ENCODE measurements at places on chromosomes 2 and 18.

GRCh38 chr2:20669562-20670314 lies 2.8 kb downstream of the GDF7 start:
- no peak for DNase-seq
- H3K4me1 ChIP-seq = no peaks in the 10 kb centered on the region
- H3K36me3 ChIP-seq = no peaks in the 10 kb centered on the region
- H3K4me3 ChIP-seq = no peak overlapping the region

DNA sequence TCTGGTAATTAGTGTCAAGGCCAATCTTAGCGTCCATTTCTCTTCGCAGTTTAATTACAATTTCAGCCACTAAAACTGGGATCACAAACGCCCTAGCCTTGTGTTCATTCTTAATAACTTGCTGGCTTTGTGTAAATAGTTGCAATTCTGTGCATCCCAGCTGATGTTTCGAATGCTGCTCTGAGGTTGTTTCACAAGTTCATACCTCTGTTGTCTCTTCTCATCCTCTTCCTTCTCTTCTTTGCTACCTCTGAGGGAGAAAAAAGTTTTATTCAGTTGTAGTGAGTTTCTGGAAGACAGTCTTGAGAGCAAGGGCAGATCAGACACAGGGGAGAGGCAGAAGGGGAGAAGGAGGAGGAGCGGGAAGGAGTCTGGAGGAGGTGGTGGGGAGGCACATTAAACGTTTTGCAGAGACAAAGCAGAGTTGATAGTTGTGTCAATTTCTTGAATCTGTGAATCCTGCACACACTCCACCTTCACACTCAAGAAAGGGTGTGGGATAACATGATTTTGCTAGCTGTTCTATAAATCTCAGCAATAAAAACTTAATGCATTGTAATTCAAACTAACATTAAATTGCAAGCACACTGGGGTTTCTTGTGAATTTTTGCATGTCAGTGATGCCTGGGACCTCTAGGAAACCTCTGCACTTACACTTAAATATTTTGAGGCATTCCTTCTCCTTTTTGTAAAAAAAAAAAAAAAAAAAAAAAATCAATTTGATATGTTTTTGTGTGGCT lies 6.8 kb downstream of the MEIS1 start:
- H3K27ac ChIP-seq = no peak overlapping the region
- peaks cover 66% of the 10 kb centered on the region for H3K27me3 ChIP-seq
- DNase-seq = no peak
- H3K4me3 ChIP-seq = no peak overlapping the region

DNA sequence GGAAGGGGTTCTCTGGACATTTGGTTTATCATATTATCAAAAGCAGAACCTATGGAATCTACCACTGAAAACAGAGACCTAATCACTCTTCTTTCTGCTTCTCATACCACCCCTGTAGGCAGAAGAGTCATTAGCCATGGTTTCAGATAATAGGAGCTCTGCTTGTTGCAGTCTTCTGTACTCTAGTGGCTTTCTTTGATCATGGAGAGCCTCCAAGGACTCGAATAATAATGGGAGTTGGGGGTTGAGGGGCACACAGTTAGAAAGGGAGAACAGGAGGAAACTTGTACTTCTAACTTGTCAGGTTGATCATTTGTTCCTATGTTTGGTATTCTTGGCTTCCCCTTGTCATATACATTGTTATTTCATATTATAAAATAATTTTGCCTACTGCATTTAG lies 52.3 kb upstream of the VWC2L start:
- no peak overlapping the region for H3K27ac ChIP-seq
- no peaks in the 10 kb centered on the region for H3K36me3 ChIP-seq
- no peak overlapping the region for H3K4me3 ChIP-seq
- DNase-seq = no peak
- H3K27me3 ChIP-seq = no peaks in the 10 kb centered on the region

DNA sequence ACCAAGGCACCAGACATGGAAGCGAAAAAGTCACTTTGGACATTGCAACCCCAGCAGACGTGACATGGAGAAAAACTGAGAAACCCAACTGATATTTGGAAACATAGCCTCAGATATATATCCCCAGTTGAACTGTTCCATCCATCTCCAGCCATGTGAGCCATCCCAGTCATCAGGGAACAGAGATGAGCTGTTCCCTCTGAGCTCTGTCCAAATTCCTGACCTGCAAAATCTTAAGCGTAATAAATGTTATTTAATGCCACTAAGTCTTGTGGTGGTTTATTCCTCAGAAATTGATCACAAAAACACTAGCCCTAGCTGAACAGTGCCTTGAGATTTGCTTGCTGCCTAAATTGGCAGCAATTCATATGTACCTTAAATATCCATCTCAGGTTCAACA lies 182.8 kb downstream of the NRP2 start:
- no peaks in the 10 kb centered on the region for H3K36me3 ChIP-seq
- H3K4me1 ChIP-seq = peaks cover 20% of the 10 kb centered on the region
- H3K27ac ChIP-seq = no peak overlapping the region
- no peak overlapping the region for H3K4me3 ChIP-seq
- DNase-seq = no peak

DNA sequence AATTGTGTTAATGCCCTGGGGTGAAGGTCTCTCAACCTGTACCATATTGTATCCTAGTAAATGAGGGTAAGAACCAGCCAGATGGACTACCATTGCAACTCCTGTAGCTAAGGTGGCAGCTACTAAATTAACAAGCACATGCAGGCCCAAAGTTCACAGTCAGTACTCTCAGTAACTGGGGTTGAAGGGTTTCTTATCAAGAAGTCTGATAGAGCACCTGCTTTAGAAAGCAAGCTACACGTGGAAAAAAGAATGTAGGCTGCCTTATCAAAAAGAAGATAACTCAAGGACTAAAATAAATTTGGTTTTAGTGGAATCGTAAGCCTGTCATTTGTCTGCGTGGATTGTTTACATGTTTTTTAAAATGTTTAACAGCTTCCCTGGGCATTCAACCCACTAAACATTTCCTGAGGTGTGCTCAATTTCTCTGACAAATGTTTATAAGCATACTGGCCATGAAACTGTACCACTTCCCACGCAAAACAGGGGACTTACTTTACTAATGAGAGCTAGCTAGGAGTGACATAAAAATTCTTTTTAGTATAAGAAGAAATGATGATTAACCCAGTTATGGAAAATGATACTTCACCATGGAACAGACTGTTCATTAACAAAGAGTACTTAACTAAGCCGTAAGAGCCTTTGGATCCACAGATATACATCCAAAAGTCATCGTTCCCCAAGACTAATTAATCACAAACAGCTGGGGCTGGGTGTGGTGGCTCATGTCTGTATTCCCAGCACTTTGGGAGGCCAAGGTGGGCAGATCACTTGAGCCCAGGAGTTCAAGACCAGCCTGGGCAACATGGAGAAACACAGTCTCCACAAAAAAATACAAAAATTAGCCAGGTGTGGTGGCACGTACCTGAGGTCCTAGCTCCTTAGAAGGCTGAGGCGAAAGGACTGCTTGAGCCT lies 36.5 kb downstream of the LPIN2 start:
- peaks cover 78% of the 10 kb centered on the region for H3K4me1 ChIP-seq
- peak overlapping the region; percentile 53 for H3K4me3 ChIP-seq
- H3K27me3 ChIP-seq = no peaks in the 10 kb centered on the region
- peak overlapping the region; percentile 85 for H3K27ac ChIP-seq
- peaks cover 60% of the 10 kb centered on the region for H3K36me3 ChIP-seq

DNA sequence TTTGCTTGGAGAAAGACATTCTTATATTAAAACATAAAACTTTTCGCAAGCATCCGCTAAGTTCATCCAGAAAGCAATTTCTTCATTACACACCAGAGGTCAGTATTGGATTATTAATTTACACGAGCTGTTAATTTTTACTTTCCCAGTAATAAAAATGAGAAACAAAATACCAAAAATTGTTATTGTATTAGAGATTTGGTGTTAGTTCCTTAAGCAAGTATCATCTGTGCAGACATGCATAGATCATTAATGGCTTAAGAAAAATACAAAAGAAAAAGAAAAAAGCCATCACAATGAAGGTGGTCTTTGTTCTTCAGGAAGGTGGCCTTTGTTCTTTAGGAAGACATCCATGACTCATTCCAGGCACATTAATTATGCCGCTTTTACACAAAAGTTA lies 53.6 kb upstream of the HNMT start:
- no peak for DNase-seq
- H3K27me3 ChIP-seq = no peaks in the 10 kb centered on the region
- no peak overlapping the region for H3K4me3 ChIP-seq
- no peaks in the 10 kb centered on the region for H3K4me1 ChIP-seq
- no peaks in the 10 kb centered on the region for H3K36me3 ChIP-seq

DNA sequence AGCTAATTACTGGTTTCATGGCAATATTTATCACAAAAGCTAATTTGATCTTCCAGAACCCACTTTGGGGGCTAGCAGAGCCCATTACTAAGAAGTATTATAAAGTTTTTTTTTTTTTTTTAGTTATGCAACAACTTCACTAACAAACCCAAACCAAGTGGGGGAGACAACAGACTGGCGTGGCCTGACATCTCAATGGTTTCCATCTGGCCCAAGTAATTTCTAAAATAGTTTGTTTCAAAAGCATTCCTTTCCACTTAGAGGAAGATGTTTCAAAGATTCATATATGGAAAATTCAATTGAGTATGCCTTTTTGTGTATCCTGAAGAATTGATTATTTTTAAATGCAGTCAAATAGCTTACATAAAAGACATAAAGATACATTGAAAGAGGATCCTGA lies 367.1 kb downstream of the HRH4 start:
- peaks cover 1% of the 10 kb centered on the region for H3K27me3 ChIP-seq
- no peaks in the 10 kb centered on the region for H3K4me1 ChIP-seq
- H3K36me3 ChIP-seq = no peaks in the 10 kb centered on the region
- no peak overlapping the region for H3K4me3 ChIP-seq
- H3K27ac ChIP-seq = no peak overlapping the region

GRCh38 chr2:29583104-29583503 lies 338.3 kb downstream of the ALK start:
- H3K27ac ChIP-seq = no peak overlapping the region
- H3K4me3 ChIP-seq = no peak overlapping the region
- peaks cover 5% of the 10 kb centered on the region for H3K27me3 ChIP-seq
- no peaks in the 10 kb centered on the region for H3K36me3 ChIP-seq
- no peak for DNase-seq
- no peaks in the 10 kb centered on the region for H3K4me1 ChIP-seq

DNA sequence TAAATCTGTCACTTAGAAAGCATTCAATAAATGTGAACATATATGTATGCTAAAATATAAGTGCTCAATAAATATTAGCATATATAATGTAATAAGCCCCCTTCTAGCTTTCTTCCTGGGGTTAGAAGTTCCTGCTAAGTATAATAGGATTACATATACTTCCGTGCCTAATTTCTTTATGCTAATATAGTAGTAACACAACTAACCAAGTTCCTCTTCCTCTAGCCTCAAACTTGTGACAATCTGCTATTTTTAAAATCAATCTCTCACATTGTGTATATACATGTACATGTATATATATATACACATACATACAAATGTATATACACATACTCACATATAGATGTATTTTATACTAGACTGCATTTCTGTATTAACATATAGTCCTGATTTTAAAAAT lies 32.2 kb downstream of the TLK1 start:
- no peaks in the 10 kb centered on the region for H3K36me3 ChIP-seq
- H3K27me3 ChIP-seq = no peaks in the 10 kb centered on the region
- DNase-seq = no peak
- H3K4me3 ChIP-seq = no peak overlapping the region
- H3K4me1 ChIP-seq = peaks cover 9% of the 10 kb centered on the region

DNA sequence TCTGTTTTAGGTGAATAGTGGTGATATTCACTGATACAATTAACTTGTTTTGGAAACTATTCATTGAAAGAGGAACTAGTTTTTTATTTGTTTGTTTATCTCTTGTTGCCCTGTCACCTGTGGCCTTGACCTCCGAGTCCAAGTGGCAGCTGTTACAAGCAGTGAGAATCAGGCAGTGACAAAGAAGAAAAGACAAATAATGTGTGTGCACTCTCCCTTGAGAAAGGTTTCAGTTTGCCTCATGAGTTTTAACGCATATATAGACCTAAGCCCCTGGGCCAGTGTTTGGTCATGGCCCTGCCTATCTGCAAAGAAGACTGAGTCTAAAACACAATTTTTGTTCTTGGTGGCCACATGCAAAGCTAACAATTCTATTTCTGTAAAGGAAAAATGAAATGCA lies 15.3 kb downstream of the KYNU start:
- H3K27me3 ChIP-seq = no peaks in the 10 kb centered on the region
- no peaks in the 10 kb centered on the region for H3K36me3 ChIP-seq
- H3K4me1 ChIP-seq = no peaks in the 10 kb centered on the region
- no peak for DNase-seq

- H3K36me3 ChIP-seq = no peaks in the 10 kb centered on the region
- H3K4me3 ChIP-seq = no peak overlapping the region
- H3K27ac ChIP-seq = no peak overlapping the region
- DNase-seq = peak; percentile 4
Observed at GRCh38 chr2:127034051-127034450, 72.9 kb downstream of the BIN1 start.

- no peaks in the 10 kb centered on the region for H3K4me1 ChIP-seq
- H3K36me3 ChIP-seq = no peaks in the 10 kb centered on the region
- H3K27me3 ChIP-seq = peaks cover 26% of the 10 kb centered on the region
- DNase-seq = no peak
- H3K27ac ChIP-seq = no peak overlapping the region
Observed at GRCh38 chr2:157233506-157233905, 24.0 kb upstream of the GALNT5 start.

- no peaks in the 10 kb centered on the region for H3K27me3 ChIP-seq
- no peak overlapping the region for H3K4me3 ChIP-seq
- H3K27ac ChIP-seq = no peak overlapping the region
- no peak for DNase-seq
- H3K4me1 ChIP-seq = no peaks in the 10 kb centered on the region
- no peaks in the 10 kb centered on the region for H3K36me3 ChIP-seq
Observed at GRCh38 chr2:221726894-221727513, 154.9 kb upstream of the EPHA4 start.

GRCh38 chr18:52069201-52069600 lies 270.8 kb upstream of the DCC start:
- DNase-seq = no peak
- no peak overlapping the region for H3K27ac ChIP-seq
- no peaks in the 10 kb centered on the region for H3K36me3 ChIP-seq

DNA sequence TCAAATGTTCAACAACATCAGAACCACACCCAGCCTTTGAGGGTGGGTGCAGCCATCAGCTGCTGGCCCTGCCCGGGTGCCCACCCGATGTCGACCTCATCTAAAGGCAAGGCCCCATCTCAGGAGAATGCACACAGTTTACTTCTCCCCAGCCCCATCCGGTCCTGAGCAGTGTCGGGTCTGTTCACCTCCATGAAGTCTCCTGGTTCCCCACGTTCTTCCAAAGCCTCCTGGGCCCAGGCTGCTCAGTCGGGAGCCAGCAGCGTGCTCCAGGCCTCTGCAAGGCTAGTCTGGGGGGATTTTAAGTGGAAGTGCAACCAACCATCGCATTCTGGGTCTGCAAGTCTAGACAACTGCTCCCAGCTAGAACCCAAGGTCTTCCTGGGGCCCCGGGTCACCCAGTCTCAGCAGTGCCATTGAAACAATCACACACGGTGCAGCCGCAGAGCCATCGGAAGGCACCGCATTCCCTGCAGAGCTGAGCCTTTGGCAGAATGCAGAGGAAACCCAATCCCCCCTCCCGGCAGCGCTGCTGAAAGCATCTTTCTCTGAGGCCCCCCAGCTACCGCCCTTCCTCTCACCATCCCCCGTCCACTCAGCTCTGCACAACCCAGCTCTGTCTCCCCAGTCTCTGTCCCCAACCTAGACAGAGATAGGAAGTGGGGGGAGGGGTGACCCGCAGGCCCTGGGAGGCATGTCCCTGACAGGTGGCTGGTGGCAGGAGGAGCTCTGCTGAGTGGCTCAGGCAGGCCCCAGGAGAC lies 8.5 kb downstream of the ESPNL start:
- H3K36me3 ChIP-seq = no peaks in the 10 kb centered on the region
- H3K4me1 ChIP-seq = peaks cover 3% of the 10 kb centered on the region
- DNase-seq = no peak
- H3K27ac ChIP-seq = no peak overlapping the region

Measured in activated T-helper 2 cell treated with anti-CD3 and anti-CD28 coated beads, Interferon-gamma antibody, Interleukin-2, Interleukin-4, amounts not matched to agents 10 μg/mL and 5 μg/mL and 100 μg/mL, durations not matched to agents 14 hours and 24 hours and 36 hours (primary cell).